ENCODE measurements at places on chromosomes 12 and 14.

DNA sequence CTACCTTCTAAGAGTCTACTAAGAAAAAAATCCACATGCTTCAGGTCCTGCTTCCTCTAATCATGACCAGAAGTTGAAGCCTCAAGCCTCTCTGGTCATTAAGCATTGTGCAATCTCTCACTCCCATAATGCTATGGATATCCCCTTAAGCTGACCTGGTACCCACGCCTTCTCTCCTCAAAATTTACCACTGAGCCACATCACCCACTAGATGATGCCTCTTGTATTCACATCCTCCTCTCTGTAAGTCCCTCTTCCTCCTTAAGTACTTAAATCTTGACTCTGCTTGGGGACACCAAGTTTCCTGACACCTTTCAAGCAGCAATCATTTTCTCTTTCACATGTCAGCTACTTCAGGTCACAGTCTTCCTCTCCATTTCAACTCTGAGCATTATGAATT, 9.8 kb downstream of the GALNT4 start:
- DNase-seq = no peak
- H3K27me3 ChIP-seq = no peaks in the 10 kb centered on the region
- peaks cover 9% of the 10 kb centered on the region for H3K4me1 ChIP-seq

DNA sequence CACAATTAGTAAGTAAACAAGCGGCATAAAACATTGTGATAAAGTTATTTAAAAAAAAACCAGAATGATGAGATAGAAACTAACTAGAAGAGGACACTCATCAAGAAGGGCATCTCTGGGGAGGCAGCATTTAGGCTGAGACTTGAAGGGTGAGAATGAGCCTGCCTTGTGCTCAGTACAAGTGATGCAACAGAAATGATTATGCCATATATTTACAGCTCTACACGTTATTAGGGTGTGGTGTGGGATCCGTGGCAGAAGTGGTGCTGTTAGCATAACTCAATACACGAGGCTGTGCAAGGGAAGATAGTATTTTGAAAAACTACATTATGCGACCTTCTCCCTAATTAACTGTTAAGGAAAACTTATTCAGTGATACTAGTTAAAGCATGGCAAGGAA, 178.5 kb upstream of the ATF7IP start:
- H3K36me3 ChIP-seq = no peaks in the 10 kb centered on the region
- no peaks in the 10 kb centered on the region for H3K27me3 ChIP-seq
- no peak overlapping the region for H3K27ac ChIP-seq
- H3K4me1 ChIP-seq = peaks cover 4% of the 10 kb centered on the region
- DNase-seq = no peak
- no peak overlapping the region for H3K4me3 ChIP-seq

GRCh38 chr12:132562489-132563021, 47.8 kb downstream of the LRCOL1 start:
- peaks cover 13% of the 10 kb centered on the region for H3K4me1 ChIP-seq
- H3K36me3 ChIP-seq = no peaks in the 10 kb centered on the region
- no peak overlapping the region for H3K27ac ChIP-seq
- peaks cover 8% of the 10 kb centered on the region for H3K27me3 ChIP-seq

DNA sequence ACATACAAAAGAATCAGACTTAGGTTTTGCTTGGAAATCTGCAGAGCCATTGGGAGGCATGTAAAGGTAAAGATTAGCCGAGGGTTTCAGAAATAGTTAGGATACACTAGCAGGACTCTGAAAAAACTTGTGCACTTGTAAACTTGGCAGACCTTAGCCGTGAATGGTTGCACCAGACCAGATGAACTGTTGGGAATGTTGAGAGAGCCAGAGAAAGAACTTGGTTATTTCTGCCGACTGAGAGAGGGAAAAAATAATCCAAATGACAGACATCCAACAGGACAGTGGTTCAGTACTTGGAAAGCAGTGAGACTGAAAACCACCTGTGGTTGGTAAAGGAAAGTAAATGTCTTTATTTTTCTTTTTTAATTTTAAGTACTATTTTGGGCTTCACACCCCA, 222.5 kb upstream of the DDHD1 start:
- H3K4me1 ChIP-seq = no peaks in the 10 kb centered on the region
- H3K27ac ChIP-seq = no peak overlapping the region
- no peak overlapping the region for H3K4me3 ChIP-seq

DNA sequence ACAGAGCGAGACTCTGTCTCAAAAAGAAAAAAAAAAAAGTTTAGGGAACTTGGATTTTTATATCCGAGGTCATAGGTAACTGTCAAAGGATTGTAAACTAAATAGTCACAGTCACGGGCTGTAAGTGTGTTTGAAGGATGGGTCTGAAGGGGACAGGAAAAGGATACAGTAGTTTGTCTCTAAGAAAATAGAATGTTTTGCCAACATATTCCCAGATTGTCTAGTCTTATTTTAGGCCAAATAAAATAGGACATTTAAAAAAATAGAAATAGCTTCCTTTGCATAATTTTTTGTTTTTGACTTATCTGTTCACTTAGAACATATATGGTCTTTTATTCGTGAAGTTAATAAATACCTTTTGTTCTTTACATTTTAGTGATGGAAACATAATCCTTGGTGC, 24.2 kb upstream of the REP15 start:
- H3K36me3 ChIP-seq = no peaks in the 10 kb centered on the region
- no peaks in the 10 kb centered on the region for H3K27me3 ChIP-seq
- H3K4me3 ChIP-seq = no peak overlapping the region

DNA sequence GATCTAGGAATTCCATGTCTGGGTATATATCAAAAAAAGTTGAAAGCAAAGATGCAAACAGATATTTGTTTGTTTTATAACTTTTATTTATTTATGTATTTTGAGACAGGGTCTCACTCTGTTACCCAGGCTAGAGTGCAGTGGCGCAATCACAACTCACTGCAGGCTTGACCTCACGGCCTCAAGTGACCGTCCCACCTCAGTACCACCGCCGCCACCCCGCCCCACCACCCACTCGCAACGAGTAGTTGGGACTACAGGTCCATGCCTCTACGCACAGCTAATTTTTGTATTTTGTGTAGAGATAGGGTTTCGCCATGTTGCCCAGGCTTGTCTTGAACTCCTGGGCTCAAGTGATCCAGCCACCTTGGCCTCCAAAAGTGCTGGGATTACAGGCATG, 66.5 kb upstream of the KTN1 start:
- no peak overlapping the region for H3K4me3 ChIP-seq
- no peaks in the 10 kb centered on the region for H3K27me3 ChIP-seq
- H3K36me3 ChIP-seq = no peaks in the 10 kb centered on the region
- H3K27ac ChIP-seq = no peak overlapping the region
- peaks cover 10% of the 10 kb centered on the region for H3K4me1 ChIP-seq

GRCh38 chr12:388541-389141, 479 bp downstream of the KDM5A start:
- peak overlapping the region; percentile 81 for H3K4me3 ChIP-seq
- peak overlapping the region; percentile 94 for H3K27ac ChIP-seq
- H3K27me3 ChIP-seq = no peaks in the 10 kb centered on the region
- H3K4me1 ChIP-seq = peaks cover 24% of the 10 kb centered on the region

DNA sequence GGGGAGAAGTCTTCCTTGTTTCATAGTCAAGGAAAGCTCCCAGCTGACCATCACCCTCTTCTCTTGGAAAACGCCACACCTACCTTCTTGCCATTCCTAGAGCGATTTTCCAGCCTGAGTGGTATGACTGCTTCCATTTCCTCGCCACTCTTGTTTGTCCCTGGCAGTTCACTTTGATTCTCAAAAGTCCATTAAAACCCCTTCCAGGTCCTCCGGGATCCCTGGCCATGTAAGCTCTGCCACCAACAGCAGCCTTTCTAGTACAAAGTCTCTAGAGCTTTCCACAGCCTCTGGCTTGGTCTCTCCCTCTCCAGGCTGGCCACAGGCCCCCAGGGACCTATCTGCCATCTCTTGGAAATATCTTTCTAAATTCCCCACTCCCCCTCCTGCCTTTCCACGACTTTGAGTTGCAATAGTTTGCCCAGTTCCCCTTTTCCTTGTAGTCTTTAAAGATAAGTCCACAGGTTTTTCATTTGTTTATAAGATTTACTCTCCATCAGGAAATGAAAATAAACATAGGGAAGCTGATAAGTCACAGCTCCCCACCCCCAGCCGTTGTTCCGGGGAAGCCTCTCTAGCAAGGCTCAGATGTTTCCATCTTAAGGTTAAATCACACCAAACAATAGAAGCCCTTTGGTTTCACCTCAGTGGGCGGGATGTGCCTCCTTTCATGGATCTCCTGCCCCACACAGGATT, 42.9 kb upstream of the SINHCAF start:
- no peak overlapping the region for H3K4me3 ChIP-seq
- no peak overlapping the region for H3K27ac ChIP-seq
- H3K36me3 ChIP-seq = no peaks in the 10 kb centered on the region
- no peaks in the 10 kb centered on the region for H3K27me3 ChIP-seq
- no peak for DNase-seq

DNA sequence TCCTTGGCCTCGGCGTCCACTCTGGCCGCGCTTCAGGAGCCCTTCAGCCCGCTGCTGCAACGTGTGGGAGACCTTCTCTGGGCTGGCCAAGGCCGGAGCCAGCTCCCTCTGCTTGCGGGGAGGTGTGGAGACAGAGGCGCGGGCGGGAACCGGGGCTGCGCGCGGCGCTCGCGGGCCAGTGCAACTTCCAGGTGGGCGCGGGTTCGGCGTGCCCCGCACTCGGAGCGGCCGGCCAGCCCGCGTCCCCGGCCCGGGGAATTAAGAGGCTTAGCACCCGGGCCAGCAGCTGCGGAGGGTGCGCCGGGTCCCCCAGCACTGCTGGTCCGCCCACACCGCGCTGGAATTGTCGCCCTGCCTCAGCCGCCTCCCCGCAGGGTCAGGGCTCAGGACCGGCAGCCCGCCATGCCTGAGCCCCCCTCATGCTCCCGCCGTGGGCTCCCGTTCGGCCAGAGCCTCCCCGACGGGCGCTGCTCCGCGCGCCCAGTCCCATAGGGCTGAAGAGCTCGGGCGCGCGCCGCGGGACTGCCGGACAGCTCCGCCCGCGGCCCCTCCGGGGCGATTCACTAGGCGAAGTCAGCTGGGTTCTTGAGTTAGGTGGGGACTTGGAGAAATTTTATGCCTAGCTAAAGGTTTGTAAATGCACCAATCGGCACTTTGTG, 673.9 kb downstream of the SLC16A7 start:
- no peaks in the 10 kb centered on the region for H3K4me1 ChIP-seq
- H3K36me3 ChIP-seq = no peaks in the 10 kb centered on the region
- no peak overlapping the region for H3K27ac ChIP-seq
- no peak overlapping the region for H3K4me3 ChIP-seq
- no peak for DNase-seq

DNA sequence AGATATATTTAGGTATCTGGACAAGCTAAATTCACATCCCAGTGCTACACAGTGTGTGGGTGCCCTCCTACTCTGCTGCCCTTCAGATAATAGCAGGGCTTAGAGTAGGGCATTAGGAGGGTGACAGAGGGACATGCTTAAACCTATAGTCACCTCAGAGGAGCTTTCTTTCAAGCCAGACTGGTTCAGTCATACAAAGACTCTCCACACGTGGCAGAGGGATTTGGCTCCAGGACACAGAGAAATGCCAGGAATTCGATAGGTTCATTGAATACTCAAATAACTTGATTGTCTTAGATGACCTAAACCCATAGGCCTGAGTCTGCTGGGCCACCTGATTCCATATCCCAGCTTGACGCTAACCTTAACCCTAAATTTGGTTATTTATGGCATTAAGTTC, 163.5 kb downstream of the TPH2 start:
- no peaks in the 10 kb centered on the region for H3K4me1 ChIP-seq
- no peaks in the 10 kb centered on the region for H3K27me3 ChIP-seq
- no peaks in the 10 kb centered on the region for H3K36me3 ChIP-seq
- H3K4me3 ChIP-seq = no peak overlapping the region

- no peaks in the 10 kb centered on the region for H3K4me1 ChIP-seq
- no peak for DNase-seq
- H3K4me3 ChIP-seq = no peak overlapping the region
- no peaks in the 10 kb centered on the region for H3K27me3 ChIP-seq
- no peaks in the 10 kb centered on the region for H3K36me3 ChIP-seq
- no peak overlapping the region for H3K27ac ChIP-seq
These were observed 36.2 kb downstream of the PPP1R13B start for GRCh38 chr14:103811189-103811588.

GRCh38 chr12:109358154-109358869, 10.6 kb downstream of the MYO1H start:
- no peaks in the 10 kb centered on the region for H3K27me3 ChIP-seq
- H3K27ac ChIP-seq = no peak overlapping the region
- H3K4me1 ChIP-seq = no peaks in the 10 kb centered on the region
- no peak overlapping the region for H3K4me3 ChIP-seq

DNA sequence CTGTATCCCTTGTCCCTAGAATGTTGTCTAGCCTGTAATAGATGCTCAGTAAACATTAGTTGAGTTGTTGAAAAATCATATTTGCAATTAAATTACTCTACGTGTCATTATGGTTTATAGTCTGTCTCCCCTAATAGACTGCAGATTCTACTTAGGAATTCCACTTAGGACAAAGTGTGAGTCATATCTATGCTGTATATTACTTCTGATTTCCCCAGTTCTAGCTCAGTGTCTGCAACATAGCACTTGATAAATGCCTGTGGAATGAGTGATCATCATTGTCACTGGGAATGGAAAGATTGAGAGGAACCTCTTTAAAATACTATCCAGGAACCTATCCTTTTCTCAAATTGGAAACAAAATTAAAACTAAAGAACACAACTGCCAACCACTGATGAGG, 99.3 kb downstream of the TBX5 start:
- no peaks in the 10 kb centered on the region for H3K36me3 ChIP-seq
- no peak overlapping the region for H3K27ac ChIP-seq
- no peaks in the 10 kb centered on the region for H3K27me3 ChIP-seq
- no peak for DNase-seq

DNA sequence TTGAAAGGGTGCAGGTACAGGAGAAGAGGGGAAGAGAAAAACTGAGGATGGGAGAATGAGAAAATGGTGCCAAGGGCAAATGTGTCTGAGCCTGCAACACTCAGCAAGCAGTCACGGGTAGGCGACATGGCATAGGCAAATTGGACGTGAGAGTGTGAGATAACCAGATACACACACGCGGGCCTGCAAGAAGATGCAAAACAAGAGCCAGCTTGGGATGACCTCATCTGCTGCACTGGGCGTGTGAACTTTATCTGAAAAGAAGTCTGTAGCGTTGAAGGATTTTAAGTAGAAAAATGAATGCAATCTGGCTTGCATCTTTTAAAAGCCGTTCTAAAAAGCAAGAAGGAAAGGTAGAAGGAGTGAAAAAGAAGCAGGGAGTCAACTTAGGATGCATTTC, 160.4 kb downstream of the NTF3 start:
- no peak overlapping the region for H3K27ac ChIP-seq
- H3K36me3 ChIP-seq = no peaks in the 10 kb centered on the region
- H3K4me3 ChIP-seq = no peak overlapping the region
- no peaks in the 10 kb centered on the region for H3K4me1 ChIP-seq

GRCh38 chr12:64621257-64621942, 11.1 kb downstream of the RASSF3 start:
- peak overlapping the region; percentile 68 for H3K27ac ChIP-seq
- no peaks in the 10 kb centered on the region for H3K27me3 ChIP-seq
- H3K4me3 ChIP-seq = no peak overlapping the region
- H3K36me3 ChIP-seq = no peaks in the 10 kb centered on the region
- no peak for DNase-seq

GRCh38 chr12:11431486-11431885, 36.1 kb upstream of the PRB2 start:
- H3K4me3 ChIP-seq = no peak overlapping the region
- no peak for DNase-seq
- no peaks in the 10 kb centered on the region for H3K27me3 ChIP-seq
- H3K27ac ChIP-seq = no peak overlapping the region

- H3K27me3 ChIP-seq = no peaks in the 10 kb centered on the region
- H3K4me3 ChIP-seq = no peak overlapping the region
- no peak overlapping the region for H3K27ac ChIP-seq
- H3K4me1 ChIP-seq = no peaks in the 10 kb centered on the region
- H3K36me3 ChIP-seq = no peaks in the 10 kb centered on the region
These were observed 19.6 kb downstream of the CCDC60 start for GRCh38 chr12:119354172-119354571.
